ENCODE measurements at places on chromosomes 12 and 14.

GRCh38 chr14:75714991-75715390 lies 53.9 kb downstream of the TTLL5 start:
- no peak for DNase-seq

DNA sequence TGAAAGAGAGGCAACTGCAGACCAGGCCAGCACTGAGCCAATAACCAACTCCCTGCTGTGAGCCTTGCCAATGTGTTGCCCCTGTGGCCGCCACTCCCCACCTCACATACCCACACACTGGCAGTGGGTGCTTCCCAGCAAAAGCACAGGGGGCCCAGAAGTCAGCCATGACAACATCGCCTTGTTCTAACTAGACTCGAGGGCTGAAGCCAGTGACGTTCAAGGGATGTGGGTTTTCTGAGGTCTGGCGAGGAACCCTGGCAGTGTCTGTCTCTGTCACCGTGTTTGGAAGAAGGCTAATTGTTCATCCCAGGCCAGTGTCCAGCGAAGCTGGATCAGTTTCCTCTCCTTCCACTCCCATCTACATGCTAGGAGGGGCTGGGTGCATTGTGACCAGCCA lies 311.8 kb upstream of the AMIGO2 start:
- no peak for DNase-seq

GRCh38 chr12:132071040-132071810 lies 72.9 kb downstream of the DDX51 start:
- DNase-seq, result no peak

GRCh38 chr12:85825746-85826145 lies 10.5 kb downstream of the RASSF9 start:
- no peak for DNase-seq

DNA sequence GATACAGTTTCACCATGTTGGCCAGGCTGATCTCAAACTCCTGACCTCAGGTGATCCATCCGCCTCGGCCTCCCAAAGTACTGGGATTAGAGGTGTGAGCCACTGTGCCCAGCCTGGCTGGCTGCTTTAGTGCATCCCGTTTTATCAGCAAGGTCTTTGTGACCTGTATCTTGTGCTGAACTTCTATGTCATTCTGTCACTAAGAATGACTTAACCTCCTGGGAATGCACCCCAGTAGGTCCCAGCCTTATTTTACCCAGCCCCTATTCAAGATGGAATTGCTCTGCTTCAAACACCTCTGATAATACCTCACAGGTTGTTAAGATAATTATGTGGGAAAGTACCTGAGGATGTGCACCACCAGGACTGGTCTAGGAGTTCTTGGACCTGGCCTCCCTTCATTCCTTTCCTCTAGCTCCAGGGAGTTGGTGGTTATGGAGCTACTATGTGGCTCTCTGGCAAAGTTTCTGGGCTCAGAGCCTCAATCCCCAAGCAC lies 26.1 kb upstream of the JPH4 start:
- DNase-seq, result no peak

- DNase-seq, result no peak
These were observed at the start of gene ITGA7 for GRCh38 chr12:55707841-55708694. Gene ITGA7, minus strand, starts transcription at chr12:55707904. Its CDS starts 222 bp downstream, at chr12:55707682.

DNA sequence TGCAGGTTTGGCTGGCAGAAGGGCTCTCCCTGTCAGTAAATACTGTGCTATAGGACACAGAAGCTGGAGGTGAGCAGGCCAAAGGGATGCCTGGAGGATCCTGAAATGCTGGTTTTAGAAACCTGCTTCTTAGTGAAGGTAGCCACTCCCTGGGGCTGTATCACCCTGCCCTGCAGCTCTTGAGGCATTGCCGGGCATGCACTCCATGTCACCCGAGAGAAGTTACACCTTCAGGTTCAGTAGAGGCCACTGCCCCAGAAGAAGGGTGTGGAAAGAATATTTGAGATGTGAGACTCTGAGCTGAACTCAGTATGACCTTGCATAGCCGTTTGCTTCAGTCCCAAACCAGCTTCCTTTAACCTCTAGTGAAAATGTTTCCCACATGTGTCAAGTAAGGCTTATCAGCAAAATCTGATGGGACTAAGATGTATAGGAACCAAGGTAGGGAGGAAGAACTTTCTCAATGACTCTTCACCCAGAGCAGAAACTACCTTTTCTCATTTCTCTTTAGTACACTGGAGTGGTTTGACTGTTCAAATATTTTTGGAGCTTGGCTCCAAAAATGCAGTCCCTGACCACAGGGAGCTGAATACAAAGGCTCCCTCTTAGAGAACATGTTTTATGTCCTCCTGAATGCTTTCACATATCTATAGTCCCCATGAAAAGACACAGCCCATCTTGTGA lies 164.5 kb upstream of the DYRK2 start:
- no peak for DNase-seq

- DNase-seq, result no peak
These were observed 16.4 kb downstream of the HNF1A start for GRCh38 chr12:120994589-120995337.

GRCh38 chr14:104980611-104981531 lies 2.7 kb upstream of the AHNAK2 start:
- DNase-seq, result no peak

- DNase-seq, result no peak
These were observed 37.7 kb downstream of the CCDC177 start for GRCh38 chr14:69536971-69537370.

DNA sequence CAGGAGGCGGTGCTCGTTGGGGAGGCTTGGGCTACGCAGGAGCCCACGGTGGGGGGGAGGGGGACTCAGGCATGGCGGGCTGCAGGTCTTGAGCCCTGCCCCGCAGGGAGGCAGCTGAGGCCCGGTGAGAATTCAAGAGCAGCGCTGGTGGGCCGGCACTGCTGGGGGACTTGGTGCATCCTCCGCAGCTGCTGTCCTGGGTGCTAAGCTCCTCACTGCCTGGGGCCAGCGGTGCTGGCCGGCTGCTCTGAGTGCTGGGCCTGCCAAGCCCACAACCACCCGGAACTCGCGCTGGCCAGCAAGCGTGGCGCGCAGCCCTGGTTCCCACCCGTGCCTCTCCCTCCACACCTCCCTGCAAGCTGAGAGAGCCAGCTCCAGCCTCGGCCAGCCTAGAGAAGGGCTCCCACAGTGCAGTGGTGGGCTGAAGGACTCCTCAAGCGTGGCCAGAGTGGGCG lies 3.2 kb downstream of the METTL25 start:
- DNase-seq, result no peak

DNA sequence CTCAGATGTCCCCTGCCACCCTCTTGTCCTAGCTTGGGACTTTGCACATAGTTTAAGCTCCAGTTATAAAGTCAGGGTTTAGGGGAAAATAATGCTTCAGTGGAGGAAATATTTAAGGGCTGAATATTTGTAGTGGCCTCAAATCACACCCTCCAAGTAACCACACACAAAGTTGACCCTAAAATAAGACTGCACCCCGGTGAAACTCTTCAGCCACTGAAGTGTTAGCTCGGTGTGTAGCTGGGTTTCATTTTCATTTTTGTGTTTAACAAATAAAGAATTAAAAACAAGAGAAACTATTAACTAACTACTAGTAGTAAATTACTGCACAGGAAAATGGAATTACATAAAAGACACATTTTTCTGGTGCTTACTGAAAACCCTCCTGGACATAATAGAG lies 14.8 kb upstream of the BCL11B start:
- DNase-seq, result no peak
